ENCODE measurements at places on chromosomes 2 and 18.

GRCh38 chr2:202149936-202150335, 76.9 kb downstream of the KIAA2012 start:
- DNase-seq, result no peak

DNA sequence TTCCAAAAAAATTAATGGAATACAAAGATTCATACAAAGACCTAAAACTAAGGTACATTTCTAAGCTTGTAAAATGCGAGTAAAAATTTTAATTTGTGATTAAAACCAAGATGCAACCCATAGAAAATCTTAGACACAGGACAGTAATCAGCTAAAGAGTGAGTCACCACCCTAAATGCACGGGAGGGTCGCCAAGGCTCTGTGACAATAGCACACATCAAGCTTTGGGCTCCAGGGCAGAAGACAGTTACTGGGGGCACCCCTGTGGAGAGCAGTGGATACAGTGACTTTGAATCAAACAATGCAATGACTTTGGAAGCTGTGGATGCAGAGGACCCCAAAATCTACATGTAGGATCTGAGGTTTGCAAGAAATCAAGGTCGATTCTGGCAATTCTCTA, 7.5 kb downstream of the FLACC1 start:
- DNase-seq, result no peak

DNA sequence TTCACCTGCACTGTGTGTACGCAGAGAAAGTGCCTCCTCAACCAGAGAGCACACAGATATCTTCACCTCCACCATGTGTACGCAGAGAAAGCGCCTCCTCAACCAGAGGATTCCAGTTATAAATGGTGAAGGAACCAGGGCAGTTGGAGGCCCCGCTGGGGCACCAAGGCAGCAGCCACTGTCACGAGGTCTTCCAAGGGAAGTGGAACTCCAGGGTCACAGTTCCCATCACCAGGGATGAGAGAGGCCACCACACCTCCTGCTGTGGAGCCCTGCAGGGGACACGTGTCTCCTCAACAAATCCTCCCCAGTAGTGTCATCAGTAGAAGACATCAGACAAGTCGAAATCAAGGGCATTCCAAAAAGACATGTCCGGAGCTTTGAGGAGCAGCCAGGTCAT, 28.2 kb upstream of the NFATC1 start:
- no peak for DNase-seq

DNA sequence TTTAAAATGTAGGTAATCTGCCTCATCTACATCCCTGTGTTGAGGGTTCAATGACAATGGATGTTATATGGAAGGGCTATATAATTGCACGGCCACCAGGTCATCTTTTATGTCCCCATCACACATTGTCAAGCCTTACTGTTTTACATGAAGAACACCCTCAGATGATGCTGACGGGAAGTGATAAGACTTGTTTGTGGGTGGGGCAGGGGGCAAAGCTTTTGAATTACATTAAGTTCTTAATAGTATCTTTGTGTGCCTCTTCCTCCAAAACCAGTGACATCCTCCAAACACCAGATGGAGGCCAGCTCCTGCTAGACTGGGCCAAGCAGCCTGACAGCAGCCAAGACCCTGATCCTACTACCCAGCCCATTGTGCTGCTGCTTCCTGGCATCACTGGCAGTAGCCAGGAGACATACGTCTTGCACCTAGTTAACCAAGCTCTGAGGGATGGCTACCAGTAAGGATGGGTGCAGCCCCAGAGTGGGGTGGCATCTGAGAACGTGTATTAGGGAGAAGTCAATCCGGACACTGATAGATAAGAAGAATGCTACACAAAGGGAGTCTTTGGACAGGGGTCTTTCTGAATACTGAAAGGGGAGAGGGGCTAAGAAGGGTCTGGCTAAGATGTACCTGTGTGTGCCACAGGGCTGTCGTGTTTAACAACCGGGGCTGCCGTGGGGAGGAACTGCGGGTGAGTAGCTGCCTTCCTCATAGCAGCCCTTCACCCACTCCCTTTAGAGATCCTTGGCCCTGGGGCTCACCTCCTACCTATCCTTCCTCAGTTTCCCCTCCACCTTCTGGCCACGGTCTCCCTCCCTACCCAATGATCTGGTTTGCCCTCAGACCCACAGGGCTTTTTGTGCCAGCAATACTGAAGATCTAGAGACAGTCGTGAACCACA, 5.3 kb downstream of the ABHD1 start:
- no peak for DNase-seq

- DNase-seq, result no peak
Measured at GRCh38 chr2:217958206-217958883, 44.5 kb downstream of the TNS1 start.

All from central memory CD8-positive, alpha-beta T cell (primary cell).